Skeletal muscle cell (primary cell): ENCODE measurements at places on chromosomes 16 and 17.

DNA sequence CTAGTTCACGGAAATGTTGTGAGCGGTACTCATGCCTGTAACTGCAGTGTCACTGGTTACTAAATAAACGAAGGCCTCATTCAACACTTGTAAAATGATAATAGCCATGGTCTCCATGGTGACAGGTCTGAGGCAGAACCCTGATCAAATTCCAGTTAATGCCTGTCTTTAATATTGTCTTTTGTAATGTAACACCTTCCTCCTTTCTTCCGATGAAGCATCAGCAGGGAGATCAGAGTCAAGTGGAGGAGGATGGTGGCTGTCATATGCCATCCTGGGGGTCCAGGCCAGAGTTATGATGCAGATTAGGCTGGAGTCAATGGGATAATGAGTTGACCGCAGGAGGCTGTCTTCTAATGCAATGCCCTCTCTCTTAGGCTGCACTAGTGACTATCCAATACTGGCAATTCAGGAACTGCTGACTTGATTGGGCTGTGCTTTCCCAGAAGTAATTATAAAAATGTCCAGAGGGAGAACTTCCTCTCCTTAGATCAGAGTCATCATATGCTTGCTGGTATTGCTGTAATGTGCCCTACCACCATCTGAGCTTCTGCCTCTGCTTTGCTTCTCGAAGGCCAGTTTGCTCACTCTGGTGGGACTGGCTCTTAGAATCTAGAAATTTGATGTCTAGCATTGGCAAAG is 419.1 kb downstream of the CA10 start:
- no peak for DNase-seq

- peak; percentile 36 for DNase-seq
These were observed 24.4 kb upstream of the ETV4 start for GRCh38 chr17:43570518-43570928.

DNA sequence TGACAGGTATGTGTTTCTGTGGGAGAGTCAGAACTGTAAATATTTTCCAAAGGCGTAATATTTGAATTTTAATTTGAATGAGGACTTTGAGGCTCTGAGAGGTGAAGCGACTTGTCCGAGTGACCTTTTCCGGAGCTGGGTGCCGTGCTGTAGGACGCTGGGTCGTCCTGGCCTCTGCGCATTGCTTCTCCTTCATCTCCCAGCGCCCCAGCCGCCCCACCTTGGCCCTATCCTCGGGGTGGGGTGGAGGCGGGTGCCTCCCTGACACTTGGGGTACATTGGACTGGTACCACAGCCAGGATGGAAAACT is 147.8 kb downstream of the SPECC1 start:
- DNase-seq: no peak

DNA sequence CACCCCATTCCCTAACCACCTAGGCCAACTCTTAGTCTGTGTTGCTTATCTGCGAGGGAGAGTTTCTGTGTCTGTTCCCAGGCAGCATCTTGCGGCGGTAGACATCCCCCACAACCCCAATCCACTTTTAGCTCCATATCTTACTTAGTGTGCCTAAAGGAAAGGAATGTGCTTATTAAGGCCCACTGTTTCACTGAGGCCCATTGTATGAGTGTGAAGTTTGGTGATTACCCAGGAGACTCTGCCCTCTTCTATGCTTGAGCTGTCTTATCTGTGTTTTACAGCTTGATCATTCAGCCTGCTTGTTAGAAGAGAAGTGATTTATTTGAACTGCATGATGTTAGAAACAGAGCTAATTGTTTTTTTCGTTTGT is 10.3 kb upstream of the MLYCD start:
- DNase-seq: no peak

GRCh38 chr17:75639327-75639726 is 6.1 kb downstream of the SMIM5 start:
- no peak for DNase-seq

DNA sequence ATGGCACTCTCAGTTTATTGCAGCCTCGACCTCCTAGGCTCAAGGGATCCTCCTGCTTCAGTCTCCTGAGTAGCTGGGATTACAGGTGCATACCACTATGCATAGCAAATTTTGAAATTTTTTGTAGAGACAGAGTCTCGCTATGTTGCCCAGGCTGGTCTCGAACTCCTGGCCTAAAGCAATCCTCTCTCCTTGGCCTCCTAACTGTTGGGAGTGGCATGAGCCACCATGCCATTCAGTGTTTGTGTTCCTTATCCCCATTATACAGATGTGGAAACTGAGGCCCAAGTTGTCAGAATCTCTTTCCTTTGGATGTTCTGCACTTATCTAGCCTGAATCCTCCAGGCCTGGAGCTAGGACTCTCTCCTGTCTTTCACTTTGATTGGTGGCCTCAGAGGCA is 40.8 kb upstream of the NKD1 start:
- no peak for DNase-seq

DNA sequence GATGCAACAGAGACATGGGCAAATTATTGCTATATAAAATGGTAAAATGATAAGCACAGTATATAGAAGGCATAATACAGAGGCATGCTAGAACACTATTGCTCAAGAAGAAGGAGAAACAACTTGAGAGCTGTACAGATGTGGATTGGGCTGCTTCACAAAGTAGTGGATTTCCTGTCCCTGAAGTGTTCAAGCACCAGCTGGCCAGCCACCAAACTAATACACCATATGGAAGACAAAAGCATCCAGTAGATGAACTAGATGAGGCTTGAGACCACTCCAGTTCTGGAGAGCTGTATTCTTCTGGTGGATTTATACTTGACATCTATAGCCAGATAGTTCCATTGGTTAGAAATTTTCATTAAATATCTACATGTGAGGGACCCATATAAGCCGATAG is 134.1 kb upstream of the GNAO1 start:
- DNase-seq: no peak

DNA sequence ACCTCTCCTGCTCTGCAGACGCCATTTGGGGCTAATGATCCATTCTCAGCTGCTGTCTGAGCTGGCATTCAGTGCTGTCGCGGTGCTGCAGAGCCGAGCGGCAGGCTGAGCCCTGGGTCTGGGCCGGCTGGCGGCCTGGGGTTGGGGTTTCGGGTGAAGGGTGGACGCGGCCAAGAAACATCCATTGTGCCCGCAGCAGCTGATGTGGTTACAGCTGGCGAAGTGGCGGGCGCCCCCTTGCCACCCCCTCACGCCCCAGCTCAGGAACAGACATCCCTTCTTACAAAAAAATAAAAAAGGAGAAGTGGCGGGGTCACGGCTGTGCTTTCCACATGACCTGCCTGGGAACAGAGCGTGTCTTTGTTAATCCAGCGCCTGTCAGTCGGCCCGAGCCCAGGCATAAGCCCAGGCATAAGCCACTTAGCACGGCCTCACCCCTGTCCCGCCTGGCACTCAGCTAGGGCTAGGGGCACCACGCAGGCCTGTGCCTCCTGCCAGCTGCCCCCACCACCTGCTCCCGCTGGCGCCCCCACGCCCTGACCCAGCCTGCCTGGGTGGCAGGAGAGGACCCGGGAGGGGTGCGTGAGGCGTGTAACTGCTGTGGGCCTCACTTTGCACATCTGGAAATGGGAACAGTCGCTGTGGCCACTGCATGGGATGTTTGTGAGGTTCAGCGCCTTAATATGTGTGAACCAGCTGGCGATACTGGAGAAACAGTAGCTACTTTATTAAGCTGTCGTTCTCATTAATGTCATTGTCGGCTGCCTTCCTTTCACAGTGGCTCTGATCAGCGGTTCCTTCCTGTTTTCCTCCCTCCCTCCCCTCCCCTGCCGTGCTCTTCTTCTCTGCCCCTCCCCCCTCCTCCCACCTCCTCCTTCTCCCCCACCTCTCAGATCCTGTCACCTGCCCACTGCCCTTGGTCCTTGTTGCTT is 197.7 kb upstream of the CIBAR2 start:
- peak; percentile 56 for DNase-seq

- DNase-seq: no peak
These were observed 1.6 kb downstream of the ACLY start for GRCh38 chr17:41917192-41917591.

DNA sequence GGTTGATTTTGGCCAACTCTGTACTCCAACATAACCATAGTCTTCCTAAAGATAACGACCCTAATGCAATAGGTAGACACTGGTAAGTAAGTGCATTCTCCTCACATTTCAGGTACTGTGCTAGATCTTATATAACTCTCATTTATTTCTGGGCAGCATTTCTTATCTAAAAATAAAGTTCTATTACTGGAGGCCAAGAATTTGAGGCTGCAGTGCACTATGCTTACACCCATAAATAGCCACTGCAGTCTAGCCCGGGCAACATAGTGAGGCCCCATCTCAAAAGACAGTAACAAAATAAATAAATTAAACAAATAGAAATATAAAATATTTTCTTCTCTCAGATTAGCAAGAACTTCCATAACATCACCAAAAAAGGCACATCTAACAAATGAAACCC is 12.7 kb downstream of the CLEC3A start:
- no peak for DNase-seq

DNA sequence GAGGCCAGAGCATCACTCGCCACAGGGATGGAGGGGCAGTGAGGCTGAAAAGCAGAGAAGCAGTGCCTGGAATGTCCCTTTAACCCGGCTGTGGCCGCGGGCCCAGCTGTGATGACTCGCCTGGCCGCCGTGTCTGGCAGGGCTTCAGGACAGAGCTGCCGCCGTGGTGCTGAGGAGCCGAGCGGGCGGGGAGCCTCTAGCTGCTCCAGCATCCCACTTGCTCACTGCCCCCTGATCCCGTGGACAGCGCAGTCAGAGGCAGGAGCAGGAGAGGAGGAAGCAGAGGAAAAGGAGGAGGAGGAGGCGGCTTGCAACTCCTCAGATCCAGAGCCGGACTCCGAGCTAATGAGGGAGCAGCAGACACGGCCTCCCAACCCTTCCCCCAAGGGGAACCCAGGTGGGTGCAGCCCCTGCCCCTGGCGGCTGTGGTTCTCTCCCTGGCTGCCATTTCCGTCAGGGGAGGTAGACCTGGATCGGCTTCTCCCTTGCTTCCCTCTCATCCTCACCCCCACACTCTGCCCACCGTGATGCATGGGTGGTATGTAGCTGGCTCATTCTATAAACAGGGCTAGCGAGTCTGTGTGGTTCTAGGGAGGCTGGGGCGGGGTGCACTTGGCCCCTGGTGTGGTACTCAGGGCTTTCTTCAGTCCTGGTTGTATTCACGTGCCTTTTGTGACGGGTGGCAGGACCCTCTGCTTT is 165.7 kb downstream of the CMIP start:
- no peak for DNase-seq

GRCh38 chr17:78788451-78788850 is 6.4 kb upstream of the CYTH1 start:
- no peak for DNase-seq

DNA sequence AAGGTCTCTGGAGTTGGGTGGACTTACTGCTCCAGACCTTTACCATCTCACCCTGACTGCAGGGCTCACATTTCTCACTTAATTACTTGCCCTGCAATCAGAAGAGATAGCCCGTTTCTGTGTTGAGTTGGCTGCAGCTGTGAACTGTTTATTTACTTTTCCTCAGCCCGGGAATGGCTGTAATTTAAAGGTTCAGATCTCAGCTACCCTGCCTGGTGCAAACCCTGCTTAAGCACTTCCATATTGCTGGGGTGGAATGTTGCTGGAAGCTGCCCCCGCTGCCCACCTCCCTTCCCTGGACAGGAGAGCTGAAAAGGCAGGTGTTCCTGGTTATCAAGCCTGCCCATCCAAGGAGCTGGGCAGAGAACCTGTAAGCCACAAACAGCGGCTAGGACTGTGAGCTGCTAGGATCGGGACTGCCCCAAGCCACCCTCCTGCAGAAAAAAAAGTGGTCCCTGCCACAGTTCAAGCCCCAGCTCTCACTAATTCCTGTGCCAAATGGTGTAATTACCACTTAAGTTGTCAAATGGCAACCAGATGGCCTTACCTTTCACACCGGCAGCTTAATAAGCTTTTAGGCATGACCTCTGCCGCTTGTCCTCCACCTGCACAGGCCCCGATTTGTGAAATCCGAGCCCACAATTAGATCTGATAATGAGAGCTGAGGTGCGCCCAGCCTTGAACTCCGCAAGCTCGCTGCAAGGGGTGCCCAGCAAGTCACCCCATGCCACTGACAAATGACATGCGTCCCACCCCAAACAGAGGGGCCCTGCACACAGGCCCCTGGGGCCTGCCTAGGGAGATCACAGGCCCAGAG is 269.8 kb downstream of the C16orf95 start:
- no peak for DNase-seq

DNA sequence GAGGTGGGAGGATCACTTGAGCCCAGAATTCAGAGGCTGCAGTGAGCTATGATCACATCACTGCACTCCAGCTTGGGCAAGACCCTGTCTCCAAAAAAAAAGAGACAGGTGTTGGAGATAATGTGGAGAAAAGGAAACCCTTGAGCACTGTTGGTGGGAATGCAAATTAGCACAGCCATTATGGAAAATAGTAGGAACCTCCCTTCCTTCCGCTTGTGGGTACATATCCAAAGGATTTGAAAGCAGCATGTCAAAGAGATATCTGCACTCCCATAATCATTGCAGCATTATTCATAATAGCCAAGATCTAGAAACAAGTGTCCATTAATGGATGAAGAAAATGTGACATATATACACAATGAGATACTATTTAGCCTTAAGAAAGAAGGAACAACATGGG is 9.7 kb upstream of the ADCY7 start:
- no peak for DNase-seq

DNA sequence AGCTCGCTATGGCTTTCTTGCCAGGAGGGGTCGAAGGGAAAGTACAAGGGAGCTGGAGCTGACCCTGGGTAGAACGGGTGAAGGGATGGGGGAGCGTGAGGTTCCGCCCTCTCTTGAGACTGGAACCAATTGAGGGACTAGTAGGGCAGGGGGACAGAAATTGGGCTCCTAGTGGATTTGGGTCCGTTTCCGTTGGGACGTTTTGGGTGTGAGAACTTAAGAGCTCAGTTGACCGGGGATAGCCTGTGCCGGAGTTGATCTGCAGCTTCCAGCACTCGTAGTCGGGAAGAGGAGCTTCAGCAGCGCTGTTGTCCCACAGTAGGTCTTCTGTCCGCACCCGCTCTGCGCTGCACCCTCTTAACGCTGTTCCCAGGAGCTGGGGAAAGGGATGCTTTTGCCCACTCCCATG is 481 bp downstream of the CNTROB start:
- no peak for DNase-seq

DNA sequence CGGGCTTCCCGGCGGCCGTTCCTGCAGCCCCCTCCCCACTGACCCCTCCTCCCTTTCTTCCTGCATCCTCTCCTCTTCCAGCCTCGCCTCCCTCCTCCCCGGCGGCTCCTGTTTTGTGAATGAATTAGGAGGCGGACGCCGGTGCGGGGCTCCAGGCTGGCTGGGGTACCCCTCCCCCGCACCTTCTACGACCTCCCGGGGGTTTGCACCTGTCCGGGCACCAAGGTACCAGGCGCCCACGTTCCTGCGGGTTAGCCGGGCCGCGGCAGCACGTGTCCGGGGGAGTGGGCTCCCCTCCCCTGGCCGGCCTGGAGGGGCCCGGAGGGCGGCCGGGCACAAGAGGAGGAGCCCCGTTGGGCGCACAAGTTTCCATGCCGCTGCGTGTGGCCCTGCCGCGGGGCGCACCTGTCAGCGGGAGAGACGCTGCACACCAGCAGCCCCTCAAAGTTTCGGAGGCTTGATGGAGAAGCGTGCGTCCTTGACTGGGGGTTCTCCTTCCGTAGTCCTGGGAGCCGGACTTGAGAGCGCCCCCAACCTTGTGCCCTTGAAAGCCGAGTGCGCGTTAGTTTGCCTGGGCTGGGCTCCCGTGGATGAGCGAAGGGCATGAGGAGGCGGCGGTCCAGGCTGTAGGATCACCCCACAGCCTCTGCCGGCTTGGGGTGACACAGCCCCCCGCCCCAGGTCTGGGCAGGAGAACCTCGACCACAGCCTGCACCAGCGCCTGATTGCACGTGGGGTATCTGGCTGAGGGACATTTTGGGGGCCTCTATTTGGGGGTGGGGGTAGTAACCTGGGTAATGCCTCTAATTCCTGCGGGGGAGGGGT is 1.2 kb downstream of the HAS3 start:
- DNase-seq: no peak
